ENCODE measurements at places on chromosomes 16 and 17.

- DNase-seq, result no peak
Measured at GRCh38 chr17:20123209-20123608, 114.0 kb downstream of the SPECC1 start.

DNA sequence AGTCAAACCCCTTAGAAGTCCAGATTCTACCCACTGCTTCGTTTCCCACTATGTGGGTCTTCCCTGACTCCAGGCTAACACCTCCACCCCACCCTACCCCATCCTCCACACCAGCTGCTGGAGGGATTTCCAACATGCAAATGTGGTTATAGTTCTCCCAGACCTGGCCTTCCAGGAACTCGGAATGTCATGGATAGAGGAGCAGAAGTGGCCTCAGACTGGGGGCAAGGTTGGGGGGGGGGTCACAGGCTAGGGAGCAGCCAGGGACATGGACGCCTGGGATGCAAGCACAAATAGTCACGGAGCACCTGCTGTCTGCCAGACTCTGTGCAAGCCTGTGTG is 2.0 kb downstream of the CAMKK1 start:
- DNase-seq, result no peak

DNA sequence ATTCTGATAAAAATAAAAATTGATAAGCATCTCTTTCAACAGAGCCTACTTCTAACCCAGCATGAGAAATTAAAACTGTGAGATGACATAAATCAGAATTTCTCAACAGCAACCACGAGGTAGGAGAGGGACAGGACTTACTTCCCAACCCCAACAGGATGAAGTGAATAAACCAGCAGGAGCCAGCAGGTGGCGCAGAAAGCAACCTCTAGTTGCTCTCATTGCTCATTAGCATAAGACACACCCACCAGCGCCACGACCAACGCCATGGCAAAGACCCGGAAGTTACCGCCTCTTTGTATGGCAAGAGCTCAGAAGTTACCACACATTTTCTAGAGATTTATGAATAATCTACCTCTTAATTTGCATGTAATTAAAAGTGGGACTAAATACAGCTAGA is 189.4 kb upstream of the CDH8 start:
- DNase-seq, result peak; percentile 50

GRCh38 chr16:81686391-81687130 is 92.5 kb upstream of the PLCG2 start:
- DNase-seq, result no peak

- no peak for DNase-seq
Measured at GRCh38 chr16:15529673-15530072, 95.3 kb downstream of the BMERB1 start.

DNA sequence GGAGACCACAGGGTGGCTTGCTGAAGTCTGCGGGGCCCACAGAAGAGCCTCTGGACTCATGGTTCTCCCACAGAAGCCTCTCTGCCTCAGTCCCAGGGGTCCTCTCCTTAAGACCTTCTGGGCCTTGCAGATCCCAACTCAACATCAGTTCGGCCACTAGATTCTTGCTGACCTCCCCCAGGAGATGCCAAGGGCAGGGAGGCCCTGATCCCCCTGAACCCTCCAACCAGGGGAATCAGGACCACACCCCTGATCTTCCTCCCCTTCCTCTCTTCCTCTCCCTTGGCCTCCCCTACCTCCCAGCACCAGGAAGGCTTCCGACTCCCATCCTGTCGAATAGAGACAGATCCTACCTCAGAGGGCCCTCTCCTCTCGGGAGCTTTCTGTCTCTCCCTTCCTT is 53.4 kb downstream of the NOS2 start:
- no peak for DNase-seq

DNA sequence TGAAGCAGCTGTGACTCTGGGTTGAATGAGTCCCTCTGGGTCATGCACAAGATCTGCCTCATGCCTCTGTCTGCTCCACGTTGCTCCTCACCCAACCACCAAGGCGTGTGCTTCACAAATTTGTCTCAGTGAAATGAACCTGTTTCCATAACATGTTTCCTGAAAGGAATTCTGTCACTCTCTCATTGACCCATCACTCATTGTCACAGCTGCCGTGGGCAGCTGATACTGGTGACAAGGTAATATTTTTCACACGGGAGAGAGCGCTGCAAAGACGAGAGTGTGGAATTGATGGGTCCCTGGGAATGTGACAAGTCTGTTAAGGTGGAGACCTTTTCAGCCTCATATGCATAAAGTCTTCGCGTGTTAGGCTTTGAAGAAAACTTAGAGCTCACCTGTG is 391.4 kb downstream of the CPPED1 start:
- no peak for DNase-seq

- no peak for DNase-seq
Measured at GRCh38 chr16:87855852-87856715, 13.2 kb downstream of the SLC7A5 start.

Measured in iPS-NIHi11 (cell line).